SJSA1 (cell line): ENCODE measurements at places on chromosomes 4 and X. TPM values are rescaled to one million over a fixed set of nuclear protein-coding genes. Genes with fewer than 3 reads are reported as not detected.

DNA sequence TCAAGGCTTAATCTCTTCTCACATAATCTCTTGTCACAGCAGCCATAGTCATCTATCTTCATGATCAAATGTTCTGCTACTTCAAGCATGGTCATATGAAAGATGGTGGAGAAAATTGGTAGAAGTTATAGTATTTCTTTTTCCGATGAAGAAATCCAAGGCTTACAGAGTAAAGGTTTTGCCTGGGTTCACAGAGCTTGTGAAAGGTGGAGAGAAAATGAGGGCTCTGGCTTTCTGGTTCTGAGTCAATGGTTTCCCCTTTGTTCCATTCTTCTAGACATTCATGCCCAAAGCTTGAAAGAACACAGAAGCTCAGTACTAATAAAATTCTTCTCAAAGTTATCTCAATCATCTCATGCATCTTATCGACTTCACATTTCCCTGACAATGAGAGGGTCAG, 36.1 kb downstream of the CLNK start:
- H3K27ac ChIP-seq = no peak overlapping the region
- no peaks in the 10 kb centered on the region for H3K27me3 ChIP-seq
- DNase-seq = no peak
- H3K4me3 ChIP-seq = no peak overlapping the region
- H3K36me3 ChIP-seq = no peaks in the 10 kb centered on the region

- H3K27ac ChIP-seq = no peak overlapping the region
- no peaks in the 10 kb centered on the region for H3K27me3 ChIP-seq
- DNase-seq = no peak
Measured at GRCh38 chr4:99625369-99625768, 32.3 kb downstream of the C4orf54 start.

Gene TDO2
- total RNA-seq = 0.11 TPM in 1 of 2 replicates, not detected in the other

Gene MAGEB1
- not detected in 2 replicates for total RNA-seq

Gene RRAGB
- total RNA-seq = 4.4 and 7.5 TPM in 2 replicates

DNA sequence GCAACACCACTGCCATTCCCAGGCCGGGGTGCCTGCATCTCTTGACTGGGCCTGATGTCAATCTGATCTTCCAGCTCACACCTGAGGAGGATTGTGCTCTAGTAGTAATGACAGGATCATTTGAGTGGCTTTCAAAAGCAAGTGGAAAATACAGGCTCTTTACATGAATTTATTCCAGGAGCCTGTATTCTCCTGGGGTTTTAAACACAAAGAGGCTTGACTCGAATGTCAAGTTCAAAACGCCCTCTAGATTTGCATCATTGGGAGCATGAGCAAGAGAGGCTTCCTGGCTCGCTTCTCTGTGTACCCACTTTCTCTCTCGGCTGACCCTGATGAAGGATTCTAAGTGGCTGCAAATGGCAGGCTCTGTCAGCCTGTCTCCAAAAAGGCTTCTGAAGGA, 199.5 kb upstream of the PUDP start:
- H3K36me3 ChIP-seq = no peaks in the 10 kb centered on the region
- no peaks in the 10 kb centered on the region for H3K4me1 ChIP-seq
- H3K27ac ChIP-seq = no peak overlapping the region
- no peak for DNase-seq
- no peak overlapping the region for H3K4me3 ChIP-seq

DNA sequence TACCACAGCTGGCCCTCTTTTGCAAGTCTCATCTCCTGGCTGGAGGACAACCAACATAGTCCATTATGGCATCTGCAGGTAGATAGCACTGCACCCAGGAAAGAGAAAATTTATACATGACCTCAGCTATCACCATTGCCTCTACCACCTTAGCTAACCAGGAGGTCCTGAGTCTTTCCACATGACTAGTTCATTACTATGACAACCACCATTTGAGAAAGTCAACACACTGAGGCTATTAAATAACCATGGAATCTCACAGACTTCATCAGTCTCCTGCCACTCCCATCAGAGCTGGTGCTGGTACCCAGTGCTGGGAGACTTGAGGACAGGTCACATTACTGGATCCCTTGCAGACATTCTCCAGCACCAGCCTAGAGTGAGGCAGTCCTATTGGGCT, 285.9 kb downstream of the GBA3 start:
- no peaks in the 10 kb centered on the region for H3K27me3 ChIP-seq
- H3K4me1 ChIP-seq = no peaks in the 10 kb centered on the region
- DNase-seq = no peak
- H3K27ac ChIP-seq = no peak overlapping the region

Gene SLC9B1
- total RNA-seq = 1.5 TPM in 1 of 2 replicates, not detected in the other

DNA sequence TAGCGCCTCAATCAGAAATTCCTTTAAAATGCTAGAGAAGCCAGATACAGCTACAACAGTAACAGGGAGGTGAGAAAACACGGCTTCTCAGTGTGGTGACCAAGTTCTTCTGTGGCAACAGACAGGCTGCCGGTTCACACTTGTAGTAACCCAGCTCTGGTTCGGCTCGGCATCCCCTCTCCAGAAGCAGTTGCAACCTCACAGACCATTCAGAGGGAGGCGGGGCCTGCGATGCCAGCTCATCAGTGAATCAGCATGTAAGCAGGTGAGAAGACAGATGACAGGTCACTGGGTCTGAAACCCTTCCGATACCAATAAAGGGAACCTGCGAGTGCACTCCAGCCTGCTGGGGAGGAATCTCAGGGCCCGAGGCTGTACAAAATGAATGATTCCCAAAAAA, 251.0 kb downstream of the KCNIP4 start:
- no peaks in the 10 kb centered on the region for H3K36me3 ChIP-seq
- H3K27me3 ChIP-seq = no peaks in the 10 kb centered on the region
- DNase-seq = no peak
- no peak overlapping the region for H3K27ac ChIP-seq
- H3K4me3 ChIP-seq = no peak overlapping the region

DNA sequence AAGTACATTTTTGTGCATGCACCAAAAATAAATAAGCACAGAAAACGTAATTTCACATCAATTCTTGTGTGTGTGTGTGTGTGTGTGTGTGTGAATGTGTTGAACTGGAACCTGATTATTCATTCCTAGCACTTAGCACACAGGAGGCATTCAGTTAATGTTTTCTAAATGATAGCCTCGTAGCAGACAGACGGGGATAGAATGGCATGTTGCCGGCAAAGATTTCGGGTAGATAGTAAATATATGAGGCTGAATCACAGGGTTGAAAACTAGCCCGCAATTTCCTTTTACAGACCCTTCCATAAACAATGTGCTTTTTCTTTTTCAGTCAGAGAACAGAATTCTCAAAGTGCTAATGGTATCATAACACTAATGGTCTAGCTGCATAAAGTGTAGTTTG, 13.5 kb downstream of the MAOB start:
- no peaks in the 10 kb centered on the region for H3K27me3 ChIP-seq
- no peak for DNase-seq
- H3K27ac ChIP-seq = no peak overlapping the region
- no peak overlapping the region for H3K4me3 ChIP-seq

Gene DGAT2L6
- total RNA-seq = not detected in 2 replicates

- no peaks in the 10 kb centered on the region for H3K4me1 ChIP-seq
- no peaks in the 10 kb centered on the region for H3K36me3 ChIP-seq
- H3K27ac ChIP-seq = no peak overlapping the region
- H3K27me3 ChIP-seq = no peaks in the 10 kb centered on the region
- DNase-seq = no peak
Measured at GRCh38 chrX:8297766-8298165, 126.7 kb upstream of the VCX2 start.

GRCh38 chr4:2246384-2247127, 4.6 kb upstream of the HAUS3 start:
- no peak for DNase-seq
- no peaks in the 10 kb centered on the region for H3K27me3 ChIP-seq
- no peaks in the 10 kb centered on the region for H3K4me1 ChIP-seq
- no peak overlapping the region for H3K27ac ChIP-seq
- H3K36me3 ChIP-seq = no peaks in the 10 kb centered on the region; the same call in 1 of the 2 replicates
- H3K4me3 ChIP-seq = no peak overlapping the region

Gene GPR82
- not detected in 2 replicates for total RNA-seq

DNA sequence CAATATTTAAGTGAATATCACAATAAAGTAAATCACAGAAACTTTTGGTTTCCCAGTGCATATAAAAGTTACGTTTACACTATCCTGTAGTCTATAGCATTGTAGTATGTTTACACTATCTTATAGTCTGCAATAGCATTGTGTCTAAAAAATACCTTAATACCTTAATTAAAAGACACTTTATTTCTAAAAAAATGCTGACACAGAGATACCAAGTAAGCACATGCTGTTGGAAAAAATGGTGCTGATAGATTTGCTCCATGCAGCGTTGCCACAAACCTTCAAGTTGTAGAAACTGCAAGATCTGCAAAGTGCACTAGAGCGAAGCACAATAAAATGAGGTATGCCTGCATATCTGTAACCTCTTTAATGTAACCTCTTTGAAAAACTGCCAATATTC, 847.3 kb downstream of the GLUD2 start:
- no peaks in the 10 kb centered on the region for H3K4me1 ChIP-seq
- H3K4me3 ChIP-seq = no peak overlapping the region
- no peak for DNase-seq
- no peak overlapping the region for H3K27ac ChIP-seq
- no peaks in the 10 kb centered on the region for H3K27me3 ChIP-seq

DNA sequence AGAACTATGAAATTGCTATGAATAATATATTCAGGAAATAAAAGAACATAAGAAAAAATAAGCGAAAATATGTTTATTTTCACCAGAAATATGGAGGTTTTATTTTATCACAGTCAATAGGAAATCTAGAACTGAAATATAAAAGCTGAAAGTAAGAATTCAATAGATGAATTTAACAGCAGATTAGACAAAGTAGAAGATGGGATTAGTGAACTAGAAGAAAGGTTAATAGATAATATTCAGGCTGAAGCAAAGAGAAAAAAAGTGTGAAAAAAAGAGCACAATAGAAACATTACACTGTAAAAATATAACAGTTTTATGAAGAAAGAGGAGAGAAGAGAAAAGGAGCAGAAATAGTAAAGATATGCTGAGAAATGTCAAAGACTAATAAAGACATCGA, 1152.1 kb downstream of the FAT4 start:
- H3K4me1 ChIP-seq = peaks cover 6% of the 10 kb centered on the region
- no peak overlapping the region for H3K27ac ChIP-seq
- no peaks in the 10 kb centered on the region for H3K36me3 ChIP-seq
- no peak overlapping the region for H3K4me3 ChIP-seq

DNA sequence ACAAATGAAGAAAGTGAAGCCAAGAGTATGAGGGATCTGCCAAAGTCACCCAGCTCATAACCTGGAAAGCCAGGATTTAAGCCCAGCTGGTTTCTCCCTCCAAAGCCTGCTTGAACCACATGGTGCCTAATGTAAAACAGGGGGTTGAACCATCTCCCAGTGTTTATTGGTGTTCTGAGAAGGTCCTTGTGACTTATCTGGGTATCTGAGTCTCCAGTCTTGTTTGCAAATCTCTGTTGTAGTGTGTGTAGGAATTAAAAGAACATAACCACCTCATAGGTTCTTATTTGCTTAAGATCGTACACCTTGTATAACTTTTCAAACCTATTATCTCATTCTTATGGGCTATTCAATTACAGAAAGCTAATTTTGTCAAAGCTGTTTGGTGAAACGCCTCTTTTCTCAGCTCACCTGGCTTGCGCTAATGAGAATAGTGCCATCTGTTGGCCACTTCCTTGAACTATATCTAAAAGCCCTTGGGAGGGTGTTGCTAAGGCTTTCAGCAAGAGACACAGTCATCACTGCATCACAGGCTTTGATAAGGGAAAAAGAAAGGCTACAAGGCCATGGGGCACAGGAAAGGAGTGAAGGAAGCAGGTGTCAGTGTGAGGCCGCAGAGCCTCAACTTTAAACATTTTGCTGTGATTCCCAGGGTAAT, 34.0 kb downstream of the ETDB start:
- H3K4me3 ChIP-seq = no peak overlapping the region
- H3K36me3 ChIP-seq = no peaks in the 10 kb centered on the region
- no peaks in the 10 kb centered on the region for H3K4me1 ChIP-seq
- H3K27ac ChIP-seq = no peak overlapping the region
- DNase-seq = no peak
- H3K27me3 ChIP-seq = no peaks in the 10 kb centered on the region

GRCh38 chr4:139576219-139576618, 20.2 kb upstream of the SETD7 start:
- no peaks in the 10 kb centered on the region for H3K36me3 ChIP-seq
- H3K4me3 ChIP-seq = no peak overlapping the region
- H3K27ac ChIP-seq = no peak overlapping the region
- no peaks in the 10 kb centered on the region for H3K4me1 ChIP-seq
- H3K27me3 ChIP-seq = no peaks in the 10 kb centered on the region
- DNase-seq = no peak

- peak overlapping the region; percentile 96 for H3K27ac ChIP-seq
- DNase-seq = peak; percentile 82
- no peaks in the 10 kb centered on the region for H3K27me3 ChIP-seq
- no peak overlapping the region for H3K4me3 ChIP-seq
- peaks cover 60% of the 10 kb centered on the region for H3K4me1 ChIP-seq
Measured at GRCh38 chr4:78568640-78569305, 17.2 kb downstream of the ANXA3 start.

DNA sequence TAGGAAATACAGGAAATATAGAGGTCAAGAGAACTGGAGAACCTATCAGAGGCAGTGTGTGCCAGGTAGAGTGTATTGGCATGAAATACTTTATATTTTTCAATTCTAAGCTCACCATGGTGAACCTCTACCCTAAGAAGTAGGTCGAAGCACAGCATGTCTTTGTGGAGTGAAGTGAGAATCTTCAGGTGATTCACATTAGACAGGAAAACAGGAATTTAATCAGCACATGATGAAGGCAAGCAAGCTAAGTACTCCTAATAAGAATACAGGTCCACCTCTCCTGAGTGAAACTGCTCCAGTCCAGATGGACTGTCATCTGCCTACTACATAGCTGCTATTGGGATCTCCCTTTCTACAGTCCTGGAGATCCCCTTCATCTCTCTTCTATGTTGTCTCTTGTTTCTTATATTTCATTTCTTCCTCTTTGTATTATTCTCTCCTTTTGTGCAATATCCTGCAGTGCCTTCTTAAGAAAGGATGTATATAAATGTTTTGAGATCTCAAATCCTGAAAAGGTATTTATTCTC, 159.0 kb downstream of the LRBA start:
- H3K36me3 ChIP-seq = no peaks in the 10 kb centered on the region
- no peak overlapping the region for H3K4me3 ChIP-seq
- DNase-seq = no peak
- H3K4me1 ChIP-seq = no peaks in the 10 kb centered on the region
- H3K27ac ChIP-seq = no peak overlapping the region

Gene CASK
- total RNA-seq = 15.8 and 25.2 TPM in 2 replicates

GRCh38 chr4:73715659-73716058, 24.7 kb upstream of the CXCL8 start:
- DNase-seq = no peak
- no peaks in the 10 kb centered on the region for H3K27me3 ChIP-seq
- H3K4me3 ChIP-seq = no peak overlapping the region
- no peaks in the 10 kb centered on the region for H3K36me3 ChIP-seq
- no peak overlapping the region for H3K27ac ChIP-seq

Gene BEX2
- not detected in 2 replicates for total RNA-seq

Gene DSPP
- total RNA-seq = not detected in 2 replicates

Gene CAMK2D
- 42.7 and 42.8 TPM in 2 replicates for total RNA-seq

Gene MMRN1
- not detected in 2 replicates for total RNA-seq

- H3K4me3 ChIP-seq = no peak overlapping the region
- no peaks in the 10 kb centered on the region for H3K4me1 ChIP-seq
- H3K36me3 ChIP-seq = no peaks in the 10 kb centered on the region
- H3K27ac ChIP-seq = no peak overlapping the region
- no peak for DNase-seq
Measured at GRCh38 chr4:25588206-25588605, 67.4 kb upstream of the SLC34A2 start.

Gene EDA2R
- total RNA-seq = 2.1 and 6.6 TPM in 2 replicates
